ENCODE measurements at places on chromosomes 7 and 10. TPM values are rescaled to one million over a fixed set of nuclear protein-coding genes. Genes with fewer than 3 reads are reported as not detected.

DNA sequence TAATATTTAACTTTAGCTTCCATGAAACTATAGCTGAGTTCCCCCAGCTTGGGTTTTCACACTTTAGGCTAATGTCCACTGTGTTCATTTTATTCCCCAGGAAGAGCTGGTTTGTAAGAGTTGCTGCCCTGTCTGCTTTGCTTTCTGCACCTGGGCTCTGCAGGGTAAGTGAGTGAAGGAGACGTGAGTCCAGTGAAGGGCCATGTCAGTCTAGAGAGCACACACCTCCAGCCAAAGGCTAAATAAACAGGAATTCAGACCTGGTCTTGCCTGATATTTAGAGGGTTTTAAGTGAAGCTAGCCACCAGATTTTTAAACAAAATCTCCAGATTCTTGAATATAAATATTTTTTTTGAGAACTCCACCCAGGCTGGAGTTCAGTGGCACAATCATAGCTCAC, 24.5 kb upstream of the FZD1 start:
- H3K27ac ChIP-seq: no peak overlapping the region
- H3K4me1 ChIP-seq: no peaks in the 10 kb centered on the region
- no peak for DNase-seq
- H3K4me3 ChIP-seq: no peak overlapping the region

The SPDYE2B gene
- total RNA-seq: not detected

GRCh38 chr10:111360260-111360925, 283.6 kb downstream of the ADRA2A start:
- no peak overlapping the region for H3K27ac ChIP-seq
- H3K36me3 ChIP-seq: no peaks in the 10 kb centered on the region
- DNase-seq: no peak
- no peaks in the 10 kb centered on the region for H3K4me1 ChIP-seq

- no peaks in the 10 kb centered on the region for H3K4me1 ChIP-seq
- no peaks in the 10 kb centered on the region for H3K27me3 ChIP-seq
- no peaks in the 10 kb centered on the region for H3K36me3 ChIP-seq
- no peak overlapping the region for H3K4me3 ChIP-seq
Observed at GRCh38 chr7:68955656-68956055, 642.6 kb upstream of the AUTS2 start.

- no peaks in the 10 kb centered on the region for H3K4me1 ChIP-seq
- DNase-seq: no peak
- H3K4me3 ChIP-seq: no peak overlapping the region
- H3K27ac ChIP-seq: no peak overlapping the region
Observed at GRCh38 chr7:43302211-43302711, 189.8 kb downstream of the HECW1 start.

GRCh38 chr7:120920034-120920433, 30.5 kb upstream of the ING3 start:
- no peaks in the 10 kb centered on the region for H3K27me3 ChIP-seq
- no peaks in the 10 kb centered on the region for H3K4me1 ChIP-seq

DNA sequence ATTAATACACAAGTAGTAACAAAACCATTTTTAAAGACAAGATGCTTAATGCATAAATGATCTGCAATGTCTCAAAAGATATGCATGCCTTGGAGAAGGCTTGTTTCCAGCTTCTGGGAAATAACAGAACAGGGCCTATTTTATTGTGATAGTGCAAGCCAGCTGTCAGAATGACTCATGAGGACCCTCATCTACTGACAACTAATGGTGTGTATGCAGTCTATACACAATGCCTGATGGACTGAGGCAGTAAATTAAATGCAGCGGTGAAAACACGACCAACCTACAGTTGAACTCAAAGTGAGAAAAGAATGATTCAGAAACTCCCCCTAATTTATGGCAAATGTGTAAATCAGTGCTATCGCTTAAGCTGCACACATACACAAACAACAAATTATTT, 46.3 kb downstream of the VPS41 start:
- DNase-seq: no peak

The SGPL1 gene
- 8.9 TPM for total RNA-seq

The DDX50 gene
- total RNA-seq: 18.9 TPM

GRCh38 chr7:33356336-33356735, 227.0 kb downstream of the BBS9 start:
- no peaks in the 10 kb centered on the region for H3K4me1 ChIP-seq
- H3K36me3 ChIP-seq: no peaks in the 10 kb centered on the region
- H3K4me3 ChIP-seq: no peak overlapping the region
